ENCODE measurements at places on chromosomes 6 and 20. TPM values are rescaled to one million over a fixed set of nuclear protein-coding genes. Genes with fewer than 3 reads are reported as not detected.

The ADGRB3 gene
- 183 TPM for total RNA-seq

The PKIB gene
- 32.5 TPM for total RNA-seq

The LY6G5C gene
- total RNA-seq = 2.5 TPM

The TPX2 gene
- total RNA-seq = 11.3 TPM

The SIGLEC1 gene
- 0.23 TPM for total RNA-seq

The GSTA1 gene
- not detected for total RNA-seq

The BTNL2 gene
- total RNA-seq = not detected

The MYLK2 gene
- total RNA-seq = 1.6 TPM

The PPP1R3G gene
- 3.7 TPM for total RNA-seq

The HLA-DRB5 gene
- total RNA-seq = 3.0 TPM

The GPSM3 gene
- total RNA-seq = 1.4 TPM

The C2 gene
- 5.3 TPM for total RNA-seq

The PHACTR1 gene
- total RNA-seq = 54.7 TPM

The ULBP3 gene
- 14.1 TPM for total RNA-seq

Data from diencephalon (tissue), 1 donor.